SIG-M5 (cell line): ENCODE measurements at places on chromosomes 13 and 19.

GRCh38 chr13:84265257-84265764, 383.0 kb upstream of the SLITRK1 start:
- no peak for DNase-seq

DNA sequence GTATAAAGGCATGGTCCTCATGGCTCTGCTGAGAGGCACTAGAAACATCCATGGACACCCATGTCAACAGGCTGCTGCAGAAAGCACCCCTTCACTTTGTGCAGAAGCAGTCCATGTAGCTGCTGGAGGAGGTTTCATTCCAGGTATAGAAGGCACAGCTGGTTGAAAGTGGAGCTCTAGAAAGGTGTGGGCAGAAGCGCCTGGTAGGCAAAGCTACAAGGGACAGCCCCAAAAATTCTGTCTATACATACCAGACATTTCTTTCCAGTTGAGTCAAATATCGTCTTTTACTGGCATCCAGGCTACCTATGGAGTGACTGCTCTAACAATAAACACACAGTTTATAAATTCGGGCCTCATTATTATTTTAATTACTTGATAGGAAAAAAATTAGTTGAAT, 129.3 kb downstream of the ENOX1 start:
- no peak for DNase-seq

- no peak for DNase-seq
Observed at GRCh38 chr13:43057653-43058317, 34.4 kb downstream of the DNAJC15 start.

DNA sequence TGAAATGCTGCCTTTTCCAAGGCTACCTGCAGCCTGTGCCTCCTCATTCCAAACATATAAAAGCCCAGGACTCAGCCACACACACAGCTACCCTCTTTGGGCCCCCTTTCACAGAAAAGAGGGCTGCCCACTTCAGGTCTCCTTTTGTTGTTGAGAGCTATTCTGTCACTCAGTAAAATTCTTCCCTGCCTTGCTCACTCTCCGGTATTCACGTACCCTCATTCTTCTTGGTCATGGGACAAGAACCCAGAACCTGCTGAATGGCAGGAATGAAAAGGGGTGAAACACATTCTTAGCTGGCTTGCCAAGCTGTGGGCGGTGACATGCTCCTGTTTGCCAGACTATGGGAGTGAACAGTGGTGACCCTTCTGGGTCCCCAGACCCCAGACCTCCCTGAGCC, 338.0 kb upstream of the ATXN8OS start:
- DNase-seq, result no peak

- no peak for DNase-seq
Observed at GRCh38 chr13:29379281-29379680, 216.2 kb downstream of the SLC7A1 start.

- DNase-seq, result no peak
Observed at GRCh38 chr13:46079770-46080169, 25.1 kb downstream of the CPB2 start.
